Stimulated activated CD4-positive, alpha-beta T cell treated with anti-CD3 and anti-CD28 coated beads, Interleukin-4, amount 100 ng/mL, for 1 hour (primary cell): ENCODE measurements at places on chromosomes 3 and 15.

GRCh38 chr15:74829486-74829885 lies 3.1 kb downstream of the CPLX3 start:
- DNase-seq: no peak

DNA sequence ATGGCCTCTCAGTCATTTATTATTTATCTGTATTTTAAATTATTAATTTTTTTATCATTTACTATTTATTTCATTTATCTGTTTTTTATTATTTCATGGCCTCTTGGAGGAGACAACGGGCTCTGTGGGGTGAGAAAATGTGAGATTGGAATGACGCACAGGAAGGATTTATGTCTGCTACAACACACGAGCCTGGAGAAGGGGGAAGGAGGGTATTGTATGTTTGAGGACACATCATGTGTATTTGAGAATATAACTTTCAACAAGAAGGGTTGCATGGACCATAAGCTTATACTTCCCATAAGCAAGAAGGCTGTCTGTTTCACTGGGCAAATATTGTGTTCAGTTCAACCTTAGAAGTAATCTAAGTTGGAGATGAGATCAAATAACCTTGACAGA lies 31.7 kb downstream of the LSM3 start:
- DNase-seq: no peak

DNA sequence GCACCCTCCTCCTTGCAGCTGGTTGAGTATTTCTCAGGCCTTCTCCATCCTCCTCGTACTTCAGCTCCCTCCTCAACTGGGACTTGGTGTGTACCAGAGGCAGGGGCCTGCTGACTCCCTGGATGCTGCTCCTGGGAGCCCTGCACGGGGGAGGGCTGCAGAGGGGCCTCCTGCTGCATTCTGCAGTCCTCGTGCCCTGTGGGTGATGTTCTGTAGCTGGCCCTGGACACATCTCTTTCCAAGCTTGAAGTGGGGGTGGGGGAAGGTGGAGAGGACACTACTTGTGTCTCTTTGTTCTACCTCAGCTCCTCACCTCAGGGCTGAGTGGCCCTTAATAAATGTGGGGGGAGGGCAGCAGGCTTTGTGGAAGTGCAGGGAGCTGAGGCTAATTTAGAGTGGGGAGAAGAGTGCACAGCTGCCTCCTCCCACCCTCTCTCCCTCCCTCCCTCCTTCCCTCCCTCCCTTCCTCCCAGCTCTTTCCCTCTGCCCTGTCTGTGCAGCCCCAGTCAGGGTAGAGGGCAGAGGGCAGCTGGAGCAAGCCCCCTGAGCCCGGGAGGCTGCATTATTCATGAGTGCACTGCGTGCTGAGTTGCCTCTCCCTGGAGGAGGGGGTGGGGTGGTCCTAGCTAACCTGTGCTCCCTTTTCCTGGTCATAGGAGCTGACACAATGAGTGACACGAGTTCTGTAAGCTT lies 3.7 kb upstream of the GRM2 start:
- no peak for DNase-seq

DNA sequence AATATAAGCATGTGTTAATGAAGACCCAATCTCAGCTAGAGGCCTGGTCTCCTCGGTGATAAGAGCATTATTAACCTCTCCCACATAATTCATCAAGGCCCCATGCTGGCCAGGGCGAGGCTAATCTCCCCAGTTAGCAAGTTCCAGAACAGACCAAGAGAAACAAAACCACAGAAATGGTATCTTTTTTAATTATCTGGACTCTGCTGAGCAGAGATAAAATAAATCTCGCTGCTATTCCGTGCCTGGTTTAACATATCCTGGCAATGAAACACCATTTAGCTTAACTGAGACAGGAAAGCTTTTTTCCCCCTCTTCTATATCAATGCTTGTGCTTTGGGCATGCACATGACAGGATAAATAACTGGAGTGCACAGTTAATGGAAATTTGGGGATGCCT lies 72.5 kb upstream of the ARHGEF3 start:
- no peak for DNase-seq

GRCh38 chr15:70954171-70954570 lies 61.5 kb downstream of the LRRC49 start:
- no peak for DNase-seq

GRCh38 chr15:78035861-78036476 lies 41.5 kb downstream of the TBC1D2B start:
- no peak for DNase-seq

DNA sequence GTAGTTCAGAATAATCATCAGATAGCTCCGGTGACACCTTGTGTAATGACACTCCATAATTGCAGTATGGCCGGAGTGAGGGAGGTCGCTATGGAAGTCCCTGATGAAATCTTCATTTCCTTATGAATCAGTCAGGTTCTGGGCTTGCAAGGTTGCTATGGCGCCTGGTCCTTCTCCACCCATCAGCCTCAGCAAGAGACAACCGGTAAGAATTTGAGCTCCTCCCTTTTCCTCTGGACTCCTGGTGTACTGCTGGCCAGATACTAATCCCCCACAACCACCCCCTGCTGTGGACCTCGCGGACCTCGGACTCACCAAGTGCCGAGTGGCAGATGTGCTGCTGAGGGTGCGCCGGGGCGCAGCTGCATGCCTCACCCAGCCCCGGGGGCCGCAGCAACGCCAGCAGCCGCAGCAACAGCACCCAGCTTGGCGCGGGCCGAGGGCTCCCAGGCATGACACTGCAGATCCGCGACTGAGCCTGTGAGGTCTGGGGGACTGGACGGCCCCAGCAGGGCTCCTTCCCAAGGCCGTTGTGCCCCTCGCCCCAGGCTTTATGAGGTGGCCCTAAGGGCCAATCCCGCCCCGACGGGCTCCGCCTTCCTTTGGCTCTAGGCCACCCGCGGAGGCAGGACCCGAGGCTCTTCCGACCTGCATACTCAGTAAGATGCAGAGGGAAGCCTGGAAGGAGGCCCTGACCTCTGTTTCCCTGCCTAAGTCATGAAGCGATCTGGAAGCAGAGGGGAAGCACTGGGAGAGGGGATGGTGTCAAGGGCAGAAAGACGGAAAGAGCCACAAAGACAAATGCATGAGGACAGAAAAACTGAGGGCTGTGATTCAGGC lies at the start of gene TIMP4:
Gene TIMP4 (minus strand): TSS at position 526 of the 840 bp plus-strand sequence. CDS start 72 bp downstream, at position 454.
- no peak for DNase-seq

- DNase-seq: no peak
Measured at GRCh38 chr3:189272500-189273119, 100.8 kb downstream of the TPRG1 start.

DNA sequence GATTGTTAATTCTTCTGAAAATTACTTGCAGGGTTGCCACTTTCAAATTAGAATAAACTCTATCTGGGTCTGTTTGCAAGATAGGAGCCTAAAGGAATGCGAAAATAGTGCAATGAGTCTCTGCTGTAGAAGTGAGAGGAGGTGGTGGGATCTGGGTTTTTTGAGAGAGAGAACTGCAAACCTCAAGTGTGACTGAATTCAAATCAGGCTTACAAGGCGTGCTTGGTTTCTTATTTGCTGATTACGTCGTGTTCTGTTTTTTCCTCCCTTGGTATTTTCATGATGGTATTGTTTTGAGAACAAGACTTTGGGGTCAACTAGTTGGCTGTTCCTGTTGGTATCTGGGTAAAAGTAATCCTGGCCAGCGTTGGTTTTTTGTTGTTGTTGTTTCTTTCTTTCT lies 490.9 kb upstream of the CFAP20DC start:
- DNase-seq: no peak

DNA sequence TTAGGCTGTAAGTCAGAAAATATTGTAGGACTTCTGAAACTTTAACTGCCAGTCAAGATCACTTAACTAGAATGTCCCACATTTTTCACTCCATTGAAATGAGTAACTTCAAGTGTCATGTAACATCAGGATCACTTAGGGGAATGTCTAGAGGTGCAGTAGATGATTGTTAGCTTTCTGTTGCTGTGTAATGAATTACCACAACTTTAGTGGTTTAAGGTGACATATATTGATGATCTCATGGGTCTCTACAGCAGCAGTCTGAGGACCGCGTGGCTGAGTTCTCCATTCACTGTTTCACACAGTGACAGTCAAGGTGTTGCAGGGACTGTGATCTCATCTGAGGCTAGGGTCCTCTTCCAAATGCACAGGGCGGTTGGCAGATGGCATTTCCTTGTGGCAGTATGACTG lies 82.7 kb downstream of the SLC25A26 start:
- peak; percentile 21 for DNase-seq

- DNase-seq: no peak
Measured at GRCh38 chr15:48178648-48178931, 495 bp upstream of the MYEF2 start.

DNA sequence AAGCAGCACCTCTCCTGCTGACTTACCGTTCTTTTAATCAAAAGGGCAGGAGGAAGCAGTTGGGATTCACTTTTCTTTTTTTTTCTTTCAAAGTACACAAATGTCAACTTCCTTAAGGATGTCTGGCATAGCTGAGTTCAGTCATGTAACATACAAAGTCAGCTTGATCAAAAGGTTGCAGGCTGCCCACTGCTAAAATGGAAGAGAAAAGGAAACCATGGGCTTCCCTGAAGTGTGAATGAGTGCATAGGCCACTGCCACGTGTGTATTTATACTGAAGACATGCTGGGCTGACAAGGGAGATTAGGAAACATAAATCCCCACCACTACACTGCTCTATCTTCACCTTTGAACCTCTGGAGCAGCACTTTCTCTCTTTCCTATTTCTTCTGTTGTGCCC lies 312.5 kb downstream of the TIGIT start:
- no peak for DNase-seq

DNA sequence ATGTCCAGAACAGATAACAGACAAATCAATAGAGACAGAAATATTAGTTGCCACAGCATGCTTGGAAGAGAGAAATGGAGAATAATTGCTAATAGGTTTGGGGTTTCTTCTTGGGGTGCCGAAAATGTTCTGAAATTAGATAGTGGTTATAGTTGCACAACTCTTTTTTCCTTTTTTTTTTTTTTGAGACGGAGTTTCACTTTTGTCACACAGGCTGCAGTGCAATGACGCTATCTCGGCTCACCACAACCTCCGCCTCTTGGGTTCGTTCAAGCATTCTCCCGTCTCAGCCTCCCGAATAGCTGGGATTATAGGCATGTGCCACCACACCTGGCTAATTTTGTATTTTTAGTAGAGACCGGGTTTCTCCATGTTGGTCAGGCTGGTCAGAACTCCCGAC lies 163.3 kb downstream of the PLCH1 start:
- DNase-seq: no peak

DNA sequence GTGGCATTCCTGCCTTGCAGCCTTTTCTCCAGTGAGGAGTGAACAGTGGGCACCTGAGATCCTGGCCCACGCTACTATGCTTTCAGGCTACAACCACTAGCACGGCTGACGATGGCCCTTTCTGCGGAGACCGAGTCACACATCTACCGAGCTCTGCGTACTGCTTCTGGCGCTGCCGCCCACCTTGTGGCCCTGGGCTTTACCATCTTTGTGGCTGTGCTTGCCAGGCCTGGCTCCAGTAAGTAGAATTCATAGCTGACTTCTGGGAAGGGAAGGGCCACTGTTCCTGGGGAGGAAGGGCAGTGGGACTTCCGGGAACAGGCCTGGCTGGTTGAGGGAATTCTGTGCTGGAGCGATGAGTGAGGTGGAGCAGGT lies 648 bp downstream of the CYB561D2 start:
- no peak for DNase-seq

DNA sequence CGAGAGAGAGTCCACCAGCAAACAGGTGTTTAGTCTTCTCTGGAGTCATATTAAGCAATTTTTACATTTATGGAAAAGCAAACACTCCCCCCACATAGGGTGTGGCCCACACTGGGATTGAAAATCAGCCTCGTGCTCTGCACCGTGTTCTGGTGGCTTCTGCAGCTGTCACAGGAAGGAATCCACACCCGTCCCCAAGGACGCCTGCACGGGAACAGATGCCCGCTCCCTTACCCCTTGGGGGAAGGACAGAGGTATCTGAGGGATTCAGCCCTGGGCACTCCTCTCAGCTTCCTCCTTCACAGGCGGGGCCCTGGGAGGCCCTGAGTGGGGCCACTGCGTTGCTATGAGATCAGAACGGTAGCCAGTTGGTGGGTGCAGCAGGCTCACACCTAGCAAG lies 27.8 kb downstream of the LIPC start:
- no peak for DNase-seq

DNA sequence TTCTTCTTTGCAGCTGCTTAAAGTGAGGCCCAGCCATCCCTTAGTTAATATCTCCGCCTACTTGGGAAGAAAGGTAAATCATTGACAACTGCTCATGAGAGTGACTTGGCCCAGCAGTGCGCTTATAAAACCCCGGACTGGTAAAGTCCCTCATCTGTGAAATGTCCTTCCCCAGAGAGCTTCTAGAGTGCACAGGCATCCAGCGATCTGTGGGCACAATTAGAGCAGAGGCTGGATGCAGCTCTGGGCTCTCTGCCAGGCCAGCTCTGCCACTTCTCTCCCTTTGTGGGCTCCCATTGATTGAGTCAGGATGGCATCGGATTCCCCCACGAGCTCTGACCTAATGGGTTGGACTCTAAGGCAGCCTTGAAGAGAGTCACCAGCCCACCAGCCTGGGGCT lies 219.0 kb upstream of the LINGO1 start:
- no peak for DNase-seq

- DNase-seq: no peak
Measured at GRCh38 chr3:4474683-4475490, 7.8 kb upstream of the SUMF1 start.

GRCh38 chr15:38662033-38662802 lies 97.6 kb upstream of the RASGRP1 start:
- no peak for DNase-seq

DNA sequence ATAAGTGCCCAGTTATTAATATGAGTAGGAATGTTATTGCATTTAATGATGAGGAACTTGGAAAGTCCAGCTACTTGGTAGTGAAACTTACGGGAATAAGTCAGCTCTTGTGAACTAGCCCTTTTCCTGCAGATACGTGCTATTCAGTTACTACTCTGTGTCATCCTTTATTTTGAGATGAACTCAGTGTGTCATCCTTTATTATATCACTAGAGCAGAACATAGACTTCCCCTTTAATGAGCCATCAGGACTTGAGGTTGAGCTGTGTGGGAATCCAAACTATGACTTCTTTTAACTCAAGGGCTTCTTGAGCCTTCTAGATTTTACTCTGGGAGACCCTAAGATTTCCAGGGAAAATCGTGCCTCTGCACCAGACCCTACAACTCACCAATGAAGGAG lies 3.6 kb downstream of the ACTC1 start:
- DNase-seq: no peak

- no peak for DNase-seq
Measured at GRCh38 chr15:91530956-91531582, 322.4 kb upstream of the SLCO3A1 start.

- no peak for DNase-seq
Measured at GRCh38 chr3:138694287-138695007, 85.9 kb downstream of the FAIM start.

- DNase-seq: no peak
Measured at GRCh38 chr3:58383476-58383875, 50.2 kb downstream of the PDHB start.

GRCh38 chr15:58179206-58179605 lies 41.0 kb downstream of the AQP9 start:
- no peak for DNase-seq

GRCh38 chr15:77630956-77631744 lies 1.6 kb downstream of the LINGO1 start:
- DNase-seq: no peak
